ENCODE measurements at places on chromosomes 12 and 14.

GRCh38 chr12:132066345-132066685, 77.8 kb downstream of the DDX51 start:
- no peak for DNase-seq

GRCh38 chr14:22850944-22851764, 14.8 kb downstream of the MMP14 start:
- DNase-seq: no peak

DNA sequence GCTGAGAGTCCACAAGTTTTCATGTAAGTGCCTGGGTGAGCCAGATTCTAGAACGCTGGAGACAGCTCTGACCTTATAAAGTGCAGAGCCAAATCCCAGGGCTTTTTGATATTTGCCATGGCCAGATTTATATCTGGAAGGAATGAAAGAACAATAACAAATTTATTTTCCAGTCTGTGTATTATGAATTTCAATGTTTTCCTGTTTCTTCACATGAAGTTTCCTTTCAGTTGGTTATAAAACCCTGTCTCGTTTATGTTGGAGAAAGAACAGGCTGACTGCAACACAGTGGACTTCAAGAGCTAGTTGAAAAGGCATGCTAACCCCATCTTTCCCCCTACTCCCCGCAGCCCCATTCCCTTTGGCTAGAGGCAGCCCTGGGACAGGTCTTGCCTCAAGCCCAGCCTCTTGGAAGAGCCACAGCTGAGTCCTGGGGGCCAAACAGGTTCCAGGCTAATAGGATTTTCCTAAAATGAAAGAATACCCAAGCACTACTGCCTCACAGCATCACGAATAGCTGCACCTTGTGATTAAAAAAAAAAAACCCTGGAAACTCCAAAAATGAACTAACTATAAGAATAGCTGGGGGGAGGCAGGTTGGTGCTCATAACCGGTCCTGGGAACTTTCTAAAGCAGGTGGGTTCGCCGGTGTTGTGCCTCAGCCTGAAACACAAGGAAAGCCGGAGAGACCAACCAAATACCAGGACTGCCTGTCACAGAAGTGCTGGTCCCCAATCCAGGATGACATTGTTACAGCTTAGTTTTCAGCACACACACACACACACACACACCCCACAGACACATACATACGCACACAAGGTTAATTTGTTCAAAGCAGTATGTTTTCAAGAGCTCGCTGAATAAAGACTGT, 1.5 kb downstream of the FBLN5 start:
- no peak for DNase-seq

DNA sequence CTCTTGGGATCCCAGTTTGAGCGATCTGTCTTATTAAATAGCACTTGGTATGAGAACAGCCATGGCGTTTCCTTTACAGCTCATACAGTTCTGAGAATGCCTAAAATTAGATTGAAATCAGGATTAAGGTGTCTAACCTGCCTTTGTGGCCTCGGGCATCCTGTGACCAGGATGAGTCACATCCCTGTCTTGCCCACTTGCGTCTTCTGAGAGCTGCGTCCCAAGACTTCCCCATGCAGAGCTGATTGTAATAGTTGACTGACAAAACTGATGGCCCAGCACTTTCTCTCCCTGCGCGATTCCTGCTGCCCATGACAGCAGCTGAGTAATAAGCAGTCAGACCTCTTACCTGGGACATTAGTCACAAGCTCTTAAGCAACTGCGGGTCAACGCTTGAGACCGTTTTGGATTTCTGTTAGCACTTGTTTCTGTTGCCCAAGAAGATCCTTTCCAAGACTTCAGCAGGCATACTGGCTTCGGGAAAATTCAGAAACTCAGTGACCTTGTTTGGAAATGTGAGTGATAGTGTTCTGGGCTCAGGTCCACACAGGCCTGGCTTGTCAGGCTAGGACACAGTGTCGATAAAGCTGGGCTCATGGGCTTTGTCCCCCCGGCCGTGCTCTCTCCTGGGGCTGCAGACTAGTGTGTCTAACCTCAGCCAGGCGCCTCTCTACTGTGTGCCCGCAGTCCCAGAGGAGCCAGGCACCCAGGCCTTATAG, 169.9 kb upstream of the HIF1A start:
- no peak for DNase-seq

DNA sequence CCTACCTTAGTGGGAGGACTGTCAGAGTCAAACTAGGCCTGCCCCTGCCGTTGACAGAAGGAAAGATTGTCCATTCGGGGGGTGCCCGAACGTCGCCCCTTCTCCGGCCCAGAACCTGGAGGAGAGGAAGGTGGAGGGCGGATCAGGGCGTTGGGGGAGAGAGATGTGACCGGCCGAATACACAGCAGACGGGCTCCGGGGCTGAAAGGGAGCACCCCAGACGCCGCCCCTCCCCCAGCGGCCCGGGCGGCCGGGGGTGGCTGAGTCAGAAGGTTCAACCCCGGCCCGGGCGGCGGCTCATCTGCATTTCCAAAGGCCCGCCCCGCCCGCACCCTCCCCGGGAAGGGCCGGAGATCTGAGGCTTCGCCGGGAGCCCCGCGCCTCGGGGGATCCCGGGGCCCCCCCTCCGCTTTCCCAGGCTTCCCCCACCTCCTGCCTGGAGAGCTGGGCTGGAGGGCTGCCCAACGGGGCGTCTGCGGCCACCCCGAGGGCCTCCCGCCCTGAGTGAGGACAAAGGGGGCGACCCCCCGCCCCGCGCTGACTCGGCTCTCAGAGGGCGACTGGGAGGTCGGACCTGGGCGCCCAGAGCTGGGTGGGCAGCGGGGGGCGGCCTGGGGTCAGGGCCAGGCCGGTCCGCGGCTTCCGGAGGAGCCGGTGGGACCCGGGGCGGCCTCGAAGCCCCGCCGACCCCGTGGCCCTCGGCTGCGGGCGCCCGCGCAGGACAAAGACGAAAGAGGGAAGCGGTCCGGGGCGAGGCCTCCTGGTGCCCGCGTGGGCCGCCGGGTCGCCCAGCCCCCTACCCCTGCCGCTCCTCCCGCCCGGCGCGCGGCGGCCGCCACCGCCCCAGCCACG, 3.7 kb upstream of the SETD1B start:
- peak; percentile 84 for DNase-seq

DNA sequence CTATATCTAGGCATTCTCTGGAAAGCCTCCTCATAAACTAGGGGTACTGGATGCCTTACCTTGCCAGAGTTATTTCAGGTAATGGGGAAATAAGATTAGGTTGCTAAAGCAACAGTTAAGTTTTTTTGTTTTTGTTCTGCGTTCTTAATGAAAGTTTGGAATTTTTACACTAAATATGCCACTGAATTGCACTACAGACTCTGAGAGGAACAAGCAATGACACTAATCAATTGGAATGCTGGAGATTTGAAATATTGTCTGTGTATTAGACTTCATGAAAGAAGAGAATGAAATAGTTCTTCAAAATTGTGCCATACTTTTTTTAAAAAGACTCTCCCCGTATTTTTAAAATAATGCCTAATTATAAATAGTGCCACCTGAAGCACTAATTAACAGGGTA, 287.8 kb downstream of the NAV3 start:
- no peak for DNase-seq

DNA sequence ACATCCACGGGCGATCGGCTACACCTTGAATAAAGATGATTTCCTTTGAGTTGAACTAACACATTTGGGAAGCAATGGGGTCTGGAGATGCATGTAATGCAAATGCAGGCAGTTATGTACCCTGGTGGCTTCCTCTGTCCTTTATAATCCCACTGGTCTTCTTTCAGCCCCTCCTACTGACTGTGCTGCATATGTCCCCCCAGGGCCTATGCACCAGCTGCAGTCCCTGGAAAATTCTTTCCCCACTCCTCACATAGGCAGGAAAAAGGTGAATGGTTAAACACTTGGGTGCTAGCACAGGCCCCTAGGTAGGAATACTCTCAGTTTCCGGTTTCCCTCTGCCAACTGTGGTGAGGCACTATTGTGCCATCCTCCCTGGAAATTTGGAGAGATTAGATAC, 294.8 kb upstream of the SOX5 start:
- DNase-seq: no peak

- DNase-seq: no peak
These were observed 58.4 kb downstream of the NELL2 start for GRCh38 chr12:44817687-44818086.

GRCh38 chr14:43981135-43981768, 525.8 kb downstream of the FSCB start:
- DNase-seq: no peak

- DNase-seq: no peak
These were observed 69.1 kb downstream of the ARL6IP4 start for GRCh38 chr12:123049398-123050240.

- DNase-seq: no peak
These were observed 259.9 kb upstream of the DDHD1 start for GRCh38 chr14:53412819-53413675.

DNA sequence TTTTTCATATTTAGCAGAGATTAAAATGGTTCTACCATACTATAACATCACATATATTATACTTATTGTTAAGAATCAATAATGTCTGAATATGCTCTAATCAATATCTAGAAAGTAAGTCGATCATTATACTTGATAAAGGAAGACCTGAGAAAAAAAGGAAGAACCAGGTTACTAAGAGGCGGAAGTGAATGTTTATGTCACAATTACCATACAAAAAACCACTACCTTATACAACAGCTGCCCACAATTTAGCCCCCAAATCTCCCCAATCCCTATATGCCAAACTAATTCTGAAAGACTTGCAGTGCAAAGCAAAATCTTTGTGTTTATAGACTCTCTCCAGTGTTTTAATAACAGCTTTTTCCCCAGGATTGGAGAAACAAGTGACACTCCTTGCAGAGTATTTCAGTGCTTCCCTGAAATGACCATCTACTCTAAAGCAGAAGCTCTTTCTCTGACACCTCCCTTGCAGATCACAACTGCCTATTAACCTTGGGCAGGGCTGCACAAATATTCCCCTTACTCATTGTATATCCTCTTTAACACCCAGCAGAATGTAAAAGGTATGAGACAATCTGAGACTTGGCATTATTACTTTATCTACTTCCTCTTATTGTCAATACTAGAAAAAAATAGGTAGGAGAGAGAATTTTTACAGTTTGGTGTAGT, 12.7 kb upstream of the SLC2A3 start:
- DNase-seq: no peak

GRCh38 chr14:22426711-22427110, 162.3 kb downstream of the DAD1 start:
- DNase-seq: no peak

GRCh38 chr12:103560604-103561101, 26.4 kb upstream of the STAB2 start:
- DNase-seq: no peak

DNA sequence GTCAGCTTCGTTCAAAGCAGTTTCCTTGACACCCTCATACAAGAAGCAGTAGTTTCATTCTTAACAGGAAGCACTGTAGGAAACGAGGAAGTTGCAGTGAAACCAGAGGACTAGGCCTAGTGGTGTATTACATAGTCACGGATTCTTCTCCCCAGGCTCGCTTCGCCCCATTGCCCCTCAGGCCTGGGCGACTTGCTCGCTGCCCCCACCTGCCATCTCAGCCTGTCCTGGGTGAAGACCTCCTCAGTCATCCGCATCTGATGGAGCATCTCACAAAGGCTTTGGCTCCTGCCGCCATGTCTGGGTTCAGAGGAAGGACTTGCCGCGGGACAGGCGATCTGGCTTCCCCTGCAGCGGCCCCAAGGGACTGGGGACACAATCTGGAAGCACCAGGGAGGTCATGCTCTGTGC, 93.5 kb downstream of the LMNTD1 start:
- no peak for DNase-seq

- DNase-seq: no peak
These were observed 56.4 kb upstream of the STK38L start for GRCh38 chr12:27187697-27188096.

DNA sequence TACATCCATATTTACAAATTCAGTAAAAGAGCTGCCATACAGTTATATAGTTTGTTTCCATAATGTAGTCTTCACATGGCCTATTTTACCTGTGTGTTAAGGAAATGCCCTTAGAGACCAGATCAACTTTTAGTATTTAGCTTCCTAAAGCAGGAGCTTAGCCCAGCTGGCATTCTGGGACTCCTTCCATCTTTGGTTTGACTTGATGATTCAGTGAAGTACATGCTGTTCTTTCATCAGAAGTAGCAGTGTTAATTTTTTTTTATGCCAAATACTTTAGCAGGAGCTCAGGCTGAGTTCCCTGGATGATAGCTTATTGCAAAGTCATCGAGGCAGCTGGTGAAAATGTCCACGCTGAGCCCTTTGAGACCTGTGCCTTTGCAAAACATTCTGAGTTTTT, 101.0 kb downstream of the FOXG1 start:
- no peak for DNase-seq

DNA sequence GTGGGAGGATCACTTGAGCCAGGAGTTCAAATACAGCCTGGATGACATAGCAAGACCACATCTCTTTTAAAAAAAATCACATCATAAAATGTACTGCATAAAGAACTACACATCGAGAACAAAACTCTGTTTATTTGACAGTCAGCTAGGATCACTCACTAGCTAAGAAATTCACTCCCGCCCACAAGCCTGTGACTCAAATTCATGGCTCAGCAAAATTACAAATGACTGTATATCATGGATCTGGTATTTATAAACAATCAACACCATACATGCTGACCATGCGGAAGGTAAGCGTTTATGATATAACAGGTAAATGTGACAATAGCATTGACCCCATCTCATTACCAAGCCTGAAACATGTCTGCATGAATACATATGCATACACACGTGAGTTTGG, 206.5 kb downstream of the EFCAB11 start:
- DNase-seq: no peak

GRCh38 chr14:75609606-75610475, 31.4 kb downstream of the FLVCR2 start:
- DNase-seq: no peak

- no peak for DNase-seq
These were observed 219.2 kb downstream of the TMEM121 start for GRCh38 chr14:105745433-105746123.

- no peak for DNase-seq
These were observed 68.7 kb downstream of the EID3 start for GRCh38 chr12:104372061-104372720.

- peak; percentile 19 for DNase-seq
These were observed 4.4 kb upstream of the C1RL start for GRCh38 chr12:7113389-7113871.

DNA sequence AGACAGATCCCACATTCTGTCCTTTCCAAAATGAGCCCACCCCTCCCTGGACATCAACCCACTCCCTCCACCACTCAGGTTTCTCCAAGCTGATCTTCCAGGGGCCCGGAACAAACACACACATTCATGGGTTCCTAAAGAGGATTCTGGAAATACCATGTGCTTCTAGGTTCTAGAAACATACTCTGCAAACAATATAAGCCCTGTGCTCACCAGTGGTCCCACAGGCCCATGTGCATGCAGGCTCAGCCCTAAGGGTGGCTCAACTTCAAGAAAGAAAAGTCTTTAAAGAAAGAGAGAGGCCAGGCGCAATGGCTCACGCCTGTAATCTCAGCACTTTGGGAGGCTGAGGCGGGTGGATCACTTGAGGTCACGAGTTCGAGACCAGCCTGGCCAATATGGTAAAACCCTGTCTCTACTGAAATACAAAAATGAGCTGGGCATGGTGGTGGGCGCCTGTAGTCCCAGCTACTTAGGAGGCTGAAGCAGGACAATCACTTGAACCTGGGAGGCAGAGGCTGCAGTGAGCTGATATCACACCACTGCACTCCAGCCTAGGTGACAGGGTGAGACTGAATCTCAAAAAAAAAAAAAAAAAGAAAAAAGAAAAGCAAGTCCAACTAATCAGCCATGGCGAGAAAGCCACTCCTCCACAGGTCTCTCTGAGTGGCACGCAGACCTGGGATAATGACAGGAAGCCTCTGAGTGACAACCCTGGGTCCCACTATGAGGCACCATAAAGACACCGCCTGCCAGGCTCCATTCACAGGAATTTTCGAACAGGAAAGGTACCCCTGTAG, 59.5 kb upstream of the PNMA1 start:
- DNase-seq: no peak

Data from NCI-H2081 (cell line).